Heart right ventricle (tissue), 16 donors: ENCODE measurements at places on chromosomes 6 and 20. TPM values are rescaled to one million over a fixed set of nuclear protein-coding genes. Genes with fewer than 3 reads are reported as not detected.

BPIFB2 gene
- not detected for total RNA-seq

DNA sequence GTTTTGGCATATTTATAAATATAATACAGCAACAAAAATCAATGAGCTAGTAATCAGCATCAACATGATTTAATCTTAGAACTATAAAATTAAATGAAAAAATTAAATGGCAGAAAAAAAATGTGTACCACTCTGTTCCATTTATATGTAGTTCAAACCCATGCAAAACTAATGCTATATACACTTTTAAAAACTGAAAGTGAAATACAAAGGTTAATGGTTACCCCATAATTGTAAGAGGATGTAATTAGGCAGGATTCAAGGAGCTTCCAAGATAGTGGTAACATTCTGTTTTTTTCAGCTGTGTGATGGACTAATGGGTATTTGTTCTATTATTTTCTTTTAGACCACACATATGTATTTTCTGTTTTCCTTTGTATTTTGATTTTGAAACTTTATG is 492.1 kb downstream of the UTRN start:
- no peak for DNase-seq

DNA sequence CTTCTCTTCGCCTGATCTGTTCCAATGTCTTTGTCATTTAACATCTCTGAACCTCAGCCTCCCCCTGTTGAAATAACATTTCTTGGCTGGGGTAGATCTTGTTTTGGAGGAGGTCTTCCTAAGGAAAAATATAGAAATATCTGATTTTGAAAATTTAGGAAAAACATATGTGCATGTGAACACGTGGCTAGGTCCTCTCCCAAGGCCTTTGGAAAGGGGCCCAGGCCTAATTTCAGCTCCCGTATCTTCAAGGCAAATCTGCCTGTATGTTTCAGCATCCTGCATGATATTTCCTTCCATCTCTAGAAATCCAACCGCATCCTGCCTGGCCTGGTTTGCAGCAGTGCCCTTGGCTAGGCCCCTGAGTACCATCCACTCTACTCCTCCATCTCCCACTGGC is 261.2 kb downstream of the PHACTR1 start:
- no peak for DNase-seq

- DNase-seq, result no peak
Measured at GRCh38 chr20:19308146-19308545, 95.7 kb downstream of the SLC24A3 start.

DNA sequence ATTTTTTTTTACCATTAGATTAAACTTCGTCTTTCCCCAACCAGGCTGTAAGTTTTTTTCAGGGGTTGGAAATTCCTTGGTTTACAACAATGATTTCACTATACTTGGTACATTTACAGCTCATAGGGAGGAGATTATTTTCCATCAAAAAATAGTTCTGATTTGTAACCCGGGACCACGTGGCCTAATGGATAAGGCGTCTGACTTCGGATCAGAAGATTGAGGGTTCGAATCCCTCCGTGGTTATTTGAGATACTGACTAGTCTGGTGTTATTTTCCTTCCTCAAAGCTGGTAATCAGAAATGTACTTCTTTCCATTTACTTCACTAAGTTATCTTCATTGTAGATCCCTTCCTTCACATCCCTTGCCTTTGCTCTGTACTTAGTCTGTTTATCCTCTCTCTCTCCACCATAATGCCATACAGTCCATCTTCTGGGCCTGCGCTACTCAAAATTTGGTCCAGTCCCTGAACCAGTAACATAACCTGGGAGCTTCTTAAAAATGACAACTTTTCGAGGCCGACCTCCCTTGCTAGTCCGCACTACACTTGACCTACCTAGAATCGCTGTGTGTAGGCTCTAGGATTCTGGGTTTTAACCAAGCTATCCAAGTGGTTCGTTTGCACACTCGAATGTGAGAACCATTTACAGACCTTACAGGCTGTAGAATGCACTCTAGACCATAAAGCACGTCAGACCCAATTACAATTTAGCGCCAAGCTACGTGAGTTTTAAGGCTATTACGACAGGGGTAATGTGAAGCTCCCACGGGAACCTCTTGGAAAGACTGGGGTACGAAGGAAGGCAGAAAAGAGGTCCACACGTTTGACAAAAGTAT is 42.1 kb upstream of the BTN3A2 start:
- DNase-seq, result no peak

IMPG1 gene
- total RNA-seq, result not detected

QKI gene
- total RNA-seq, result 427 TPM

GRCh38 chr20:43934833-43935232 is 20.2 kb downstream of the TOX2 start:
- DNase-seq, result no peak

DNA sequence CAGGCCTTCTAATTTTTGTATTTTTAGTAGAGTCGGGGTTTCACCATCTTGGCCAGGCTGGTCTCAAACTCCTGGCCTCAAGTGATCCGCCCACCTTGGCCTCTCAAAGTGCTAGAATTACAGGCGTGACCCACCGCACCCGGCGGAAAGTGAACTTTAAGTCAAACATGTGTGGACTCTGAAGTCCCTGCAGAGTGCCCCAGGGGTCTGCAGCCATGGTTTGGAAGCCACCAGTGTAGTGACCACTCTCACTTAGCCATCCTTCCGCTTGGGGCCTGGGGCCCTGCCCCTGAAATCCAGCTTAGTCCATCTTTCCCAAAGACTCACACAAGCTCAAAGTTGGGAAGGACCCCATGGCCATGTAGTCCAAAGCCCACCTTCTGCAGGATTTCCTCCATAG is 164.5 kb downstream of the GRM4 start:
- no peak for DNase-seq

TSHZ2 gene
- 5.8 TPM for total RNA-seq

FOXF2 gene
- total RNA-seq, result not detected

ACSS1 gene
- 98.6 TPM for total RNA-seq

GRCh38 chr6:56637640-56638039 is 5.0 kb downstream of the DST start:
- no peak for DNase-seq

DNA sequence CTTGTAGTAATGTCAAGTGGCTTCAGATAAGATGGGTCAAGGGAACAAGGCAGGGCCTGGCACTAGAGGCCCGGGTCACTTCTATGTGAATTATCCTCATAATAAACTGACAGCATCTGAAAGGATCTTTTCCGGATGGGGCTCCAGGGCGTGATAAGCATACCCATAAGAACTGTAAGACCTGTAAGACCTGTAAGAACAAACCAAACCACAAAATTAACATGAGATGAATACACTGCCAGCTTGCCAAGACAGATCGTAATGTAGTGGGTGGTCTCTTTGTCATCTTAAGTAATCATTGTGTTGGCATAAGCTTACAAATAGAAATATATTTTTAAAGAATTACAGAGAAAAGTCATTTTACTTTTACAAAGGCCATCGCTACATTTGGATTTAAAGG is 334.9 kb downstream of the RFPL4B start:
- DNase-seq, result no peak

DNA sequence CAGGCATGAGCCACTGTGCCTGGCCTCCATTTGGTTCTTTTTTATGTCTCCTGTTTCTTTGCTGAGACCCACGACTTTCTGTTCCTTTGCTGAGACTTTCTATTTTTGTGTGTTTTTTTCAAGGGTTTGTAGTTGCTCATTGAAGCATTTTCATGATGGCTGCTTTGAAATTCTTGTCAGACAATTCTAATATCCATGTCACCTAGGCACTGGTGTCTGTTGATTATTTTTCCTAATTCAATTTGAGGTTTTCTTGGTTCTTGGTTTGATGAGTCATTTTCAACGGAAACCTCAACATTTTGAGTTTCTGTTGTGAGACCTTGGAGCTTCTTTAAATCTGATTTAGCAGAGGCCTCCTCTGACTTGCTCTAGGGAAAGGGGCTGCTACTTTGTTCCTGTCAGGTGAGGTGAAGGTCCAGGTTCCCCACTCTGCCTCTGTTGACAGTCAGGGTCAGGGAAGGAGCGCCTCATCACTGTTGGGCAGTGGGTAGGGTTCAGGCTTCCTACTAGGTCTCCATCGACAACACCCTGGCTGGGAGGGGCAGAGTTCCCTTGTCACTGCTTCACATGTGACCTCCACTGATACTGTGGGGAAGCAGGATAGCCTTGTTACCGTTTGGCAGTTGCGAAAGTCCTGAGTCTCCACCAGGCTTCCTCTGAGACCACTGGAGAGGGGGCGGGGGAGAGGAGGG is 67.2 kb upstream of the RNF24 start:
- peak; percentile 44 for DNase-seq

UBE2C gene
- 3.1 TPM for total RNA-seq

DNA sequence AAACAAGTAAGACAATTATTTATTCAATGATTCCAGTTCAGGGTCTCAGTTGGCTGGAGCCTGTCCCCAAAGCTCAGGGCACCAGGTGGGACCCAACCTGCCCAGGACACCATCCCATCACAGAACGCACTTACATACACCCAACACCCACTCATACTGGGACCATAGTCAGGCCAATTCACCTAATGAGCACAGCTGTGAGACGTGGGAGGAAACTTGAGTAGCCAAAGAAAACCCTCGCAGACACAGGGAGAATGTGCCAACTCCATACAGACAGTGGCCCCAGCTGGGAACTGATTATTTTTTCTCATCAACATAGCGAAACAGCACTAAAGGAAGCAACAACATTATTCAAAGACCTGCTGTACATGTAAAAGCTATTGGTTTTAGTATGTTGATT is 58.6 kb upstream of the DOK5 start:
- no peak for DNase-seq

- DNase-seq, result no peak
Measured at GRCh38 chr6:57159127-57159526, 13.0 kb upstream of the BAG2 start.

GRCh38 chr6:63844287-63844686 is 208.7 kb downstream of the PHF3 start:
- DNase-seq, result no peak

- DNase-seq, result no peak
Measured at GRCh38 chr20:64188682-64189529, 24.7 kb downstream of the MYT1 start.

ADGRF5 gene
- 30.7 TPM for total RNA-seq

MAPK13 gene
- total RNA-seq, result 0.68 TPM

GRCh38 chr6:40125680-40126394 is 191.6 kb upstream of the MOCS1 start:
- no peak for DNase-seq

NHLRC1 gene
- 2.5 TPM for total RNA-seq

- DNase-seq, result no peak
Measured at GRCh38 chr6:48139818-48140614, 29.0 kb upstream of the PTCHD4 start.

GRCh38 chr6:150599199-150600009 is at the start of gene PLEKHG1:
Gene PLEKHG1 (plus strand): TSS chr6:150599885. CDS start chr6:150733682, 133,797 bp downstream.
- peak; percentile 82 for DNase-seq

SPAG4 gene
- 6.5 TPM for total RNA-seq

DNA sequence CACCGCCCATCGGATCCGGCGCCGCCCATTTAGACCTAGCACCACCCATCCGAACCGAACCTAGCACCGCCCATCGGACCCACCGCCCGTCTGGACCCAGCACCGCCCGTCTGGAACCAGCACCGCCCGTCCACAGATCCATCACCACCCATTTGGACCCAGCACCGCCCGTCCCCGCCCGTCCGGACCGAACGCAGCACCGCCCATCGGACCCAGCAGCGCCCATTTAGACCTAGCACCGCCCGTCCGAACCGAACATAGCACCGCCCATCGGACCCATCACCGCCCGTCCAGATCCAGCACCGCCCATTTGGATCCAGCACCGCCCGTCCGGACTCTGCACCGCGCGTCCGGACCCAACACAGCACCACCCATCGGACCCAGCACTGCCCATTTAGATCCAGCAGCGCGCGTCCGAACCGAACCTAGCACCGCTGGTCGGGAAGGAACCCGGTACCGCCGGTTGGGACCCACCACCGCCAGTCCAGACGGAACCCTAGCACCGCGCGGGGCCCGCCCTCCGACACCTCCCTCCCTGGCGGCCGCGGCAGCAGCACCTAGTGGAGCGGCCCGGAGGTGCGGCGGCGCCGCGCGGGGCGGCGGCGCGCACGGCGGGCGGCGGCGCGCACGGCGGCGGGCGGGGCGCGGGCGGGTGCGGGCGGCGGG is 348 bp upstream of the AFDN start:
- DNase-seq, result peak; percentile 77

DNA sequence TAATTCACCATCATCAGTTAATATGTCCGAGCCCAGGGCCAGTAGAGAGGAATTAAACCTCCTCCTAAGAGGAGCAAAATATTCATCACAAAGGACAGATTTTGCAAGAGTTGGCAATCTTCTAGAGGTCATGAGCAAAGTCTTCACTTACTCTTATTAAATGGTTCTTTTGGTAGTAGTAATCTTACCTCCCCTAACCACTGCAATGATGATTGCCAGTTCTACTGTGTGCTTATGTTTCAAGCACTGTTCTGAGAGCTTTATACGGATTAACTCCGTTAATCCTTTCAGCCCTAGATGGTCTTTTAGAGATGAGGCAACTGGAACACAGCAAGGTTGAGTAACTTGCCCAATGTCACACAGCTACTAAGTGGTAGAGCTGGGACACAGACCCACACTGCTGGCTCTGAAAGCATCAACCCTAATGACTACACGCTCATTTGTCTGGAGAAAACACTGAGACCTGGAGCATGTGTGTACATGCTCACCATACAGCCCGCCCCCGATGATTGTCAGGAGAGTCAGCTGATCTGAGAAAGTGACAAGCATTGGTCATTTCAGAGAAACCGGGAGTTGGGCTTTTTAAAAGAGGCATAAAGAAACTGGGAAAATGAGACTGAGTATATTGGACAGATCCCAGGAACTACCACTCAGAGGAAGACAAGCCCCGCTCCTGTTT is 276.0 kb downstream of the NRN1 start:
- DNase-seq, result no peak

DNA sequence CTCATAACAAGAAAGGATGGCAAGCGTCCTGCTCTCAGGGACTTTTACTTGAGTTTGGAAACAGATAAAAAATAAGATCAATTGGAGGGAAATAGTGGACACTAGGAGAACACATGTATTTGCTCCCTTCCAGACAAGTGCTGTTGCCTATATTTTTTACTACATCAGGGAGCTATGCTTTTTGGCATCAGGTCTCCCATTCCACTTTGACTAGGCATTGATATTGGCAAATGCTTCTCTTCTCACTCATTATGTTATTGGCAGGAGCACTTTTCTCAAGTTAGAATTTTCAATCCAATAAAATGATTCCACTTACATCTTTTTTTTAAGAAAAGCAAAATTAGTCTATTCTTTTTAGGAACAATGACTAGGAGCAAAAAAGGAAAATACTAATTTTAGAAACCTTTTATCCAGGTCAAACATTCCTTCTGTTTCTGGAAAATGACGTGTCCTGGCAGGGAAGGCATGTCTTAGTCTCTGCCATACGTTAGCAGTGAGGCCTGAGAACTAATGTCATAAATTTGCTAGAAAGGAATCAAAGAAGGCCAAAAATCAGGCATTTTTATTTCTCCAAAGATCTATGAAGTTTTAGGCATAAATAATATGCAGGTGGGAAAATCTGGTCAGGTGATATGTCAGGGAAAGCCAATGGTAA is 21.4 kb downstream of the BCAS1 start:
- no peak for DNase-seq

GRCh38 chr6:36728289-36729160 is 30.9 kb downstream of the RAB44 start:
- DNase-seq, result no peak
